NCI-H1092 (cell line): ENCODE measurements at places on chromosomes 13 and 19.

GRCh38 chr13:41916173-41916954 lies 44.5 kb downstream of the VWA8 start:
- DNase-seq: no peak

- no peak for DNase-seq
Observed at GRCh38 chr13:43822969-43823368, 36.2 kb upstream of the ENOX1 start.

DNA sequence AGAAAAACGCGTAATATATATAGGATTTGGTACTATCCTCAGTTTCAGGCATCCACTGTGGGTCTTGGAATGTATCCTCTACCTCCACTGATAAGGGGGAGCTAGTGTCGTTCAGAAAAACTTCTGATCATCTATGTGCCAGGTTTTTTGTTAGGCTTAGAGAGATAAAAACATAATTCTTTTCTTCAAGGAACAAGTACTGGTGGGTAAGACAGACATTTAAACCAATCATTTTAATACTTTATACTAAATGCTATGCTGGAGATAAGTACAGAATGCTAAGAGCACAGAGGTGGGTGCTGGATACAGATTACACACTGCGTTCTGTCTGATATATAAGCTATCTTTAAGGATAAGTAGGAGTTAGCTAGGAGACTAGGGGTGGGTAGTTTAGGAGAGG lies 166.1 kb downstream of the PDS5B start:
- no peak for DNase-seq

GRCh38 chr13:109371066-109371465 lies 415.3 kb downstream of the IRS2 start:
- DNase-seq: no peak

- no peak for DNase-seq
Observed at GRCh38 chr13:23679220-23679619, 109.0 kb downstream of the TNFRSF19 start.

DNA sequence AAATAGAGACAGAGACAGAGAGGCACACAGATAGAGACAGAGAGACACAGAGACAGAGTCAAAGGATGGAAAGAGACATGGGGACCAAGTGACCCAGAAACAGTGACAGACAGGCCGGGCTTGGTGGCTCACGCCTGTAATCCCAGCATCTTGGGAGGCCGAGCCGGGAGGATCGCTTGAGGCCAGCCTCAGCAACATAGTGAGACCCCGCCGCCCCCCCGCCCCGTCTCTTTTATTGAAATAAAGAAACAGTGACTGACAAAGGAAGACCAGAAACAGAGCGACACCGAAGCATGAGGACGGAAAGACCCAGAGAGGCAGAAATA lies 848 bp upstream of the NECTIN2 start:
- no peak for DNase-seq

- DNase-seq: peak; percentile 1
Observed at GRCh38 chr13:41694545-41695301, 237.4 kb downstream of the RGCC start.

DNA sequence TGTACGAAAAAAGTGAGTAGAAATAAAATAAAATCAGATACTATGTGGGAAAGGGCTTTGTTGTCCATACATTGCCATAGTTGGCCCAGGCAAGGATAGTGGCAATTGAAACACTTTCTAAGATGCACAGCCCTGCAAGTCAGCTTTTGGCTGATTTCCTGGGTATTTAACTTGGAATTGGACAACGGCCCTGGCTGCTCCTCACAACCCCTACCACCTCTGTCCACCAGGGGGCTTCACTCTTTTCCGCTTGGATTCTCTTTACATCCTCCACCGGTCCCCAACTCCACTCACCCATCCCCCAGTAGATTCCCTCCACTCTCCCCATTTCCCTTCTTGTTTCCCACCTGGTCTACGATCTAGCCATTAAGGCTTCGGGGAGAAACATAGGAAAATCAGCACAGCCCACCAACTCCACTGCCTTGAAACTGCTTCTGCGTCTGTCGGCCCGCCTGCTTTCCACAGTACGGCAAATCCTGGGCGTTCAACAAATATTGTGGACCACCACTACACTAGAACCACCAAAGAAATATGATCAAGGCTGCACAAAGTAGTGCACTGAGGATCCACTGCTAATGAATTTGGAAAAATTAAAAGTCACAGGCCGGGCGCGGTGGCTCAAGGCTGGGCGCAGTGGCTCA lies 48.6 kb upstream of the GTF3A start:
- DNase-seq: peak; percentile 49

DNA sequence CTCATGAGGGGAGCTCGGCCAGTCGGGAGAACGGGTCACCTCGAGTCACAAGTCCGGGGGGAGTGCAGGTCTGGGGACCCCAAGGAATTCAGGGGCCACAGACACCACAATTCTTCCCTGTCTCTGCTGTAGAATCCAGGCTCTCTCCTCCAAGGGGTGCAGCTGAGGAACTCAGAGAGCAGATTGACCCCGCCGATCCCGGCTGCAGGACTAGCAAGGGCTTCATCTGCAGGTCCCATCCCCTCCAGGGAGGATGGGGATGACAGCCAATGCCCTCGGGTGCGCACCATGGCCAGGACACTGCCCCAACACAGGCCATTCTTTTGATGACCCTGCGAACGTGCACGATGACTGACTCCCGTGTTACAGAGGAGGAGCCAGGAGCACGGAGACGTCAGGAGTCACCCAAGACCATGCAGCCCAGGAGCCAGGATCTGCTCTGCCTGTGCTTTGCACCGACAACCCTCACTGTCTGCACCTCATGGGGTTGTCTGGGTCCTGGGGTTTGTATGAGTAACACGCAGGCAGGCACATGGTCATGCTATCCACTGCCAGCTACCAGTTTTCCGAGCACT lies 48.5 kb upstream of the TUBGCP3 start:
- DNase-seq: no peak

GRCh38 chr19:18029617-18030338 lies 21.8 kb downstream of the ARRDC2 start:
- peak; percentile 76 for DNase-seq
